Forelimb muscle (tissue), 1 donor: ENCODE measurements at places on chromosomes 5 and 9.
A peak's percentile ranks its signal among the peaks of the same experiment; 100 is the strongest.

GRCh38 chr9:5112646-5113045, 72.8 kb downstream of the INSL6 start:
- no peak for DNase-seq

GRCh38 chr5:106454050-106454449, 1216.7 kb downstream of the EFNA5 start:
- no peak for DNase-seq

- DNase-seq = no peak
Measured at GRCh38 chr5:57499262-57500050, 16.8 kb upstream of the ACTBL2 start.

GRCh38 chr9:131808291-131808690, 68.4 kb upstream of the RAPGEF1 start:
- no peak for DNase-seq

DNA sequence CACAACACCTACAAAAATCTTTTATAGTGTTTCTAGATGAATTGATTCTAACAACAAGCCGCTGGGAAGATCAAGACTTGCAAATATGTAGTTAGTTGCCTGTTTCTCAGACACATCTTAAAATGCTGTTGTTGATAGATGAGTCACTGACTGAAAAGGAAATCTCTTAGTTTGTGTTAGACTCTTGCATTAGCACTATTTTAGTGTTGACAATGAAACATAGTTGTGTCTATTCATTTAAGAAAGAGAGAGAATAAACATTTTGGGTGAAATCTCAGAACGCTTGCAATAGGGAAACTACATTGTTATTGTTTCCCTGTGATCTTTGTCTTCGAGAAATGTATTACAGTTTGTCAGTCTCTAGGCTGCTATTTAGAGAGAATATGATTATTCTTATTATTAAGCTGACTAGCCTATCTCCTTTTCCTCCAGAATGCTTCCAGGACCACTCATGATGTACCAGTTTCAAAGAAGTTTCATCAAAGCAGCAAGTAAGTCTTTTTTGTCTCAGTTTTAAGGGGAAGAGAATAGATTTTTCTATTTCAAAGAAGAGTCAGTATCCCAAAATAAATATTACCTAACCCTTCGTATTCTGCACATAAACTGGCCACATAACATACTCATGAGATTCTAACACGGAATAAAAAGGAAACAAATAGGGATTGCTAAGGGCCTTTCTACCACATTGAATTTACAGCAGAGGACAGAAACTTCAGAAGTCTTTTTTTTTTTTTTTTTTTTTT, 285.6 kb downstream of the ARHGAP26 start:
- no peak for DNase-seq

DNA sequence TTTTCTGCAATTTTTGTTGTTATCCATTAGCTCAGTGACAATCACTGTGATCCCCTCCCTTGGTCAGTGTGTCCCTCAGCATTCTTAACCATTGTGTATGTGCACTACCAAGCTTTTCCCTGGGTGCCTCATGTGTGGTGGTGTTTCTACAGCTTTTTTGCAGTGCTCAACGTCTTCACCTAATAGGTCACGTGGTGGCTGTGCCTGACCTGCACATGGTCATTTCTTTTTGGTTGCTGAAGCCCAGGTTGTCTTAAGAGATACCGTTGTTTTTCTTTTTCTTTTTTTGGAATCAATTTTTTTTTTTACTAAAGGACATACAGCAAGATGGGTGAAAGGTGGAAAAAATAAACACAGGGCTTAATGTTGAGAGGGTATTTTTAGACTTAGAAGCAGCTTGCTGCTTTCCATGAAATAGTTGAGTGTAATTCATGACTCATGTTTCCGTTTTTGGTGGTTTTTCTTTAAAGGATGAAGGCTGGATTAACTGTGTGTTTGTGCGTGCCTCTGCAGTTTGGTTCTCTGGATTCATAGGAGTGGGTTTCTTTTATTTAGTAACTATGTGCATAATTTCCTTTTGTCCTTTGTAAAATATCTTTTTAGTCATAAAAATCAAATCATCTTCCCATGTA, 22.2 kb downstream of the SH3GL2 start:
- no peak for DNase-seq

- no peak for DNase-seq
Measured at GRCh38 chr5:43192558-43193180, 644 bp downstream of the NIM1K start.

DNA sequence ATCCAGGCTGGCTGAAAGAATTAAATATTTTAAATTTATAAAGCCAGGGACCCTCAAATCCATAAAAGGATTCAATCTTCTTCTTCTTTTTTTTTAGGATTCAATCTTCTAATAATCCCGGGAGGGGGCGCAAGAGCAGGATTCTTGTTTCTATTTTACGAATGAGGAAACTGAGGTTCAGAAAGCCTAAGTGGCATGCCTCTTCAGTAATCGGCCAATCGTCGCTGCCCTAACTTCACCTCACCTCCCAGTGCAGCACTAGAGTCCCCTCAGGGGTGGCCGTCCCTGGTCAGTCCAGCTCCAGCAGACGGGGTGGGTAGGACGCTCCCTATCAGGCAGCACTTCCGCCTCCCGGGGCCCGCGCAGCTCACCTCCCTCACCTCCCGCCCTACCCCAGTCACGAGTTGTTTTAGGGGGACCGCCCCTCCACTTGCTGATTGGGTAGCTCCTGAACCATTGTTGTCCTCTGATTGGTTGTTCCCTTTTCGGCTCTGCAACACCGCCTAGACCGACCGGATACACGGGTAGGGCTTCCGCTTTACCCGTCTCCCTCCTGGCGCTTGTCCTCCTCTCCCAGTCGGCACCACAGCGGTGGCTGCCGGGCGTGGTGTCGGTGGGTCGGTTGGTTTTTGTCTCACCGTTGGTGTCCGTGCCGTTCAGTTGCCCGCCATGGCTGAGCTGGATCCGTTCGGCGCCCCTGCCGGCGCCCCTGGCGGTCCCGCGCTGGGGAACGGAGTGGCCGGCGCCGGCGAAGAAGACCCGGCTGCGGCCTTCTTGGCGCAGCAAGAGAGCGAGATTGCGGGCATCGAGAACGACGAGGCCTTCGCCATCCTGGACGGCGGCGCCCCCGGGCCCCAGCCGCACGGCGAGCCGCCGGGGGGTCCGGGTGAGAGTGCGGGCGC, at the start of gene CLTA:
Gene CLTA, plus strand, starts transcription at position 534 of the 902 bp plus-strand sequence. Its CDS starts 136 bp downstream, at position 670.
- peak; percentile 96 for DNase-seq

DNA sequence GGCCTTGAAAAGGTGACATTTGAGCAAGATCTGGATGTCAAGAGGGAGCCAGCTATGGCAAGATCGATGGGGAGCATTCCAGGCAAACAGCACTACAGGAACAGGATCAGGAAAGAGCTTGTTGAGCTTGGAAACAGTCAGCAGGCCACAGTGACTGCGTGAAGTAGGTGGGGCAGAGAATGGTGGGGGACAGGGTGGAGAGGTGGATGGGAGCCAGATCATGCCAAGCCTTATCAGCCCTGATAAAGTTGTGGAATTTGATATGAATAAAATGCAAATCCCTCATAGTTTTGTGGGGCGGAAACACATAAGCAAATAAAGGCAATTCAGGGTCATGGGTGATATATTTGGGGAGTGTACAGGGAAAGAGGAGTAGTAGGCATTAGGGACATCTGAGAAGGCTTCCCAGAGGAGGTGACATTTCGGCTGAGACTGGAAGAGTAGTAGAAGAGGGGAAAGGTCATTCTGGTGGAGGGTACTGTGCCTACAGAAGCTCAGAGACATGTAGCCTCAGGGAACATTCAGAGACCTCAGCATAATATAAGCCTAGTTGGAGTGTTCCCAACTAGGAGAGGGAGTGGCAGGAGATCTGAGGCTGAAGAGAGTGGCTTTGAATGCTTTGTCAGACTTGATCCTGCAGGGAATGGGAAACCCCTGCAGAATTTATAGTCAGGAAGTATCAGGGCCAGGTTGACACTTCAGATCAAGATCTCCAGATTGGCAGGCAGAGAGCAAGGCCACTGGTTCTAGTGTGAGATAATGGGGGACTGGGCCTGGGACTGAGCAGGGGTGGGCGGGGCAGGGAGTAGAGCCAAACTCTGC, 9.7 kb upstream of the CYSTM1 start:
- no peak for DNase-seq

DNA sequence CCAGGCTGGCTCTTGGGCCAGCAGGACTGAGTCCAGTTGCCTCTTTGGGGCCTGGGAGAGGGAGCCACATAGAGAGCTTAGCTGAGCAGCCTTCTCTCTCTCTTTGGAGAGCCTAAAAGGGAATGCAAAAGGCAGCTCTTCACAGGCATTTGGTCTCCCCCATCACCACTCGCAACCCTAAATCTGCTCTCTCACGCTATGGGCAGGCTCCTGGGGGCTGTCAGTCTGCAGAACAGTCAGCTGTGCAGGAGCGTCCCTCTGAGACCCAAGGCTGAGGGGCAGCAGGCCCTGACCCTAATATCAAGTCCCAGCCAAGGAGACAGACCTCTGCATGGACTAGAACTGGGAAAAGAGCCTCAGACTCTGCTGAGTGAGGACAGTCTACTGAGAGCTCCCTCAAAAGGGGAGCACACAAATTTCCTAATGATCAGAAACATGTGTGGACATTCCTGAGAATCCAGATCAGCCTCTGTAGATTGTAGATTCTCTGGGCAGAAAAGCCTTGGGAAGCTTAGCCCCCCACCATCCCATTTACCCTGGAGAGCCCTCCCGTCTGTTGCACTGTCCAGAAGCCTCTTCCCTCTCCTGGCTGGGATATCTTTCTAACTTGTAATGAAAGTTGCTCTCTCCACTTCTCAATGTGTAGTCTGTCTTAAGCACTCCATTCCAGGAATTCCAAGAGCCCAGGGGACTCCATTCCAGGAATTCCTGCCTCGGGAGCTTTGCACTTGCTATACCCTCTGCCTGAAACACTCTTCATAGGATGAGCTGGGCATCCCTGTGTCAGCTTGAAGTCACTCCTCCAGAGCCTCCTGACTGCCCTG, 79.4 kb downstream of the FAM114A2 start:
- peak; percentile 14 for DNase-seq

DNA sequence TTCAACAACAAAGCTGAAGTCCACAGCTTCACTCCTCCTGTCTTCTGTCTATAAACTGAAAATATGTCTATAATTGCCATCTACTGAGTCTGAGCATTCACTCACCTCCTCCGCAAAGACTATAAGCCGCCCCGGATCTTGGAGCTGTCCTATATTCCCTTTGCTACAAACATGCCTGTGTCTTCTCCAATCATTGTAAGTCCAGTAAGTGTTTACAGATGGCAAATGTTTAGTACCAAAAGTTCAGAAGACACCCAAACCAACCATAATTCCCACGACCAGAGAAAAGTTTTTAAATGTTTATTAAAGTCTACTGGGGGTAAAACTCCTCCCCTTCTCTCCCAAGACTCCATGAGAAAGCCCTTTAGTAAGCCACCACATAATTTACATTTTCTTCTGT, 80.9 kb downstream of the EBF1 start:
- DNase-seq = no peak

GRCh38 chr9:93436218-93436617, 15.3 kb upstream of the FAM120A start:
- no peak for DNase-seq

DNA sequence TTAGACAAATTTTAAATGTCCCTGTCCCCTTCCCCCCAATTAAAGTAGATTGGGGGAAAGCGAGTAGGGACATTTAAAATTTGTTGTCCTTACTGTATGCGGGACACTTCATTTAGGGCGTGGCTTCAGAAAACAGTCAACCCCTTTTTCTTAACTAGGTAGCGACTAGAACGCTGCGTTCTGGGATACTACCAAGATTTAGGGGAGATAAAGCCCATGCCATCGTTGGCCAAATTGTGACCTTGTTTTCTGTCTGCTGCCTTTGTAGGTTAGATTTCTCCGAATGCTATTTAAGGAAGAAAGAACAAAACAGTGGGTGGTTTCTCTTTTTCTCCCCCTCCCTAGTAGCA, 1.2 kb downstream of the CKS2 start:
- DNase-seq = no peak

DNA sequence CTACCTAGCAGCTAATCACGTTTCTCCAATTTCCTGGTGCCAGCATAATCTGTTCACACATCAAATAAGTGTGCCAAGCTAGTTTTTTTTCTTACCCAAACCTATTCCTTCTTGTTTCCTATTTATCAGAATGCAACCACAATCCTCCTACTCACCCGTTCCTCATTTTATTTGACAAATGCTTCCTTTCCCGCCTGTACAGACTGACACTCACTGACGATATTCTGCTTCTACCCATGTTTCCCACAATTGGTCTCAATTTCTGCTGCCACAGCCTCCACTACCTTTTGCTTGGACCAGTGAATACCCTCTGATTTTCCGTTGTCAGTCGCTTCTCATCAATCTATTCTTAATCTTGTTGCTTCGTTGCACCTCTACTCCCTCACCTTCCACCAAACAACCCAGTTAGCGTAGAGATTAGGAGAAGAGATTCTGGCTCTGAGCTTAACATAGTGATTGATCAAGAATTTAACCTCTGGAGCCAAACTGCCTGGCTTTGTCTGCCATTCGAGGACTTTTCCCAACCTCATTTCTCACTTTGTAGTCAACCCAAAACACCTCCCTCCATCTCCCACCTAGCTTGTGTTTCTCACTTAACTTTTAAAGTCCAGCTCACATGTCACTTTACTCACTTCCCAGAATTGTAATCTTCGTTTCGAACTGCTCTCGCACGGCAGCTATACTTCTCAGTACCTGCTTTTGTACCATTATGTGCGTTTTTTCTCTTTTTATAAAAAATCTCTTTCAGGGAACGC, 729 bp upstream of the TMEM38B start:
- no peak for DNase-seq

- no peak for DNase-seq
Measured at GRCh38 chr9:87763286-87763685, 37.4 kb downstream of the CTSL start.

- DNase-seq = no peak
Measured at GRCh38 chr5:32151198-32151597, 22.9 kb downstream of the GOLPH3 start.
